Upper lobe of right lung (tissue), 1 donor: ENCODE measurements at places on chromosomes 7 and 10. TPM values are rescaled to one million over a fixed set of nuclear protein-coding genes. Genes with fewer than 3 reads are reported as not detected.
A peak's percentile ranks its signal among the peaks of the same experiment; 100 is the strongest.

DNA sequence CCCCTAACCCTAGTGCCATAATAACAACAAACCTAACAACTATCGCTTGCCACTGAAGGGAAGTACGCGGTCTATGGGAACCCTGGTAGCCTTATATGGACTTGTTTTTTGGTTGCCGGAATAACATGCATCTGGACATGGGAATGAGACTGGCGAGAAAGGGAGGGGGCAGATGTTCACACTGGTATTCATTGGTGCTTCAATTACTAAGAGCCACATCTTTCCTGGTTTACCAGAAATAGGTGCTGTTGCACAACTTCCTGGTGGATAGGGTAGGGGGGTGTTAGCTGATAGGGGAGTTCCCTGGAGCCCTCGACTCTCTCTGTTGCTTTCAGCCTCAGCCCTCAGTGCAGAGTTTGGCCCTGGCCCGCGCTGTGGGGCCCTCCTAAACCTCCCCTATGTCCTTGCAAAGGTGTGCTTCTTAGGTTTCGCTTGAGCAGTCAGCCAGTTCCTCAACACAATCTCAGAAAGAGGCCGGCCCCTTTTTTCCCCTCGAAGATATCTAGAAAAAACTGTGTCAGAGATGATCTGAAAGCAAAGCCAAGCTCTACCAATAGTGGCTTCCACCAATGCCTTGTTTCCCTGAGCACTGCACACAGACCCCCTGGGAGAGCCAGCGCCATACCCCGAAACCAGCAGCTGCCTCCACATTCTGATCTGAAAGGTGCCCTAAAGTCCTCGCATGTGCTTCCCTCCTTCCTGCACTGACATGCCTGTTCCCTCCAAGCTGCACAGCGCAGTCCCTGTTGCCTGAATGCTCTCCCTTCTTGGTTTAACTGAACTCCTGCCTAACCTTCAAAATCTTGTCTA, 13.5 kb downstream of the TBXAS1 start:
- no peaks in the 10 kb centered on the region for H3K27me3 ChIP-seq
- H3K36me3 ChIP-seq: no peaks in the 10 kb centered on the region

GRCh38 chr10:27998954-27999275, at the start of gene ODAD2:
ODAD2 (minus strand) TSS chr10:27999079; CDS start chr10:27995142, 3,937 bp downstream.
- no peak for DNase-seq
- peak within 1 kb of the TSS; percentile 57 for H3K4me3 ChIP-seq
- H3K4me1 ChIP-seq: peaks cover 2% of the 10 kb centered on the region
- no peaks in the 10 kb centered on the region for H3K36me3 ChIP-seq
- peaks cover 5% of the 10 kb centered on the region for H3K27me3 ChIP-seq

The SLC26A3 gene
- not detected for total RNA-seq

The SLC18A3 gene
- not detected for total RNA-seq
